Vagina (tissue), 2 donors: ENCODE measurements at places on chromosomes 2 and 18. TPM values are rescaled to one million over a fixed set of nuclear protein-coding genes. Genes with fewer than 3 reads are reported as not detected.

DNA sequence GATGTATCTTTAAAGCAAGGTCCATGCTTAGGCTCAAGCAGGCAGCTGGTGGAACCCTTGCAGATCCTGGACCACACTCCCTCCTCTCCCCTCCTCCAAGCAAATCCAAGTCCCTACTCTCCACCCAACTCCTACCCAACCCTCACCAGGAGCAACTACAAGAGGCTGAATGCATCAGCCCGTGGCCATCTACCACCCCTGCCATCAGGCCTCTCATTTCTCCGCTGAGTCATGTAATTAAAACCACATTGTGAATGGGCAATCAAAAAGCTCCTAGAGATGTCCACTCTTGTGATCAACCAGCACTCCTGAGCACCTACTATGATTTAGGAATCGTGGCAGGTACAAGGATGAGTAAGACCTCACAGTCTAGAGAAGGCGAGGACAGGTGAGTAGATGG is 142.2 kb upstream of the CAPN13 start:
- H3K36me3 ChIP-seq, result no peaks in the 10 kb centered on the region
- DNase-seq, result no peak
- no peak overlapping the region for H3K27ac ChIP-seq
- no peaks in the 10 kb centered on the region for H3K27me3 ChIP-seq
- no peaks in the 10 kb centered on the region for H3K4me1 ChIP-seq
- H3K4me3 ChIP-seq, result no peak overlapping the region

GRCh38 chr18:60601249-60601648 is 228.7 kb upstream of the MC4R start:
- no peaks in the 10 kb centered on the region for H3K4me1 ChIP-seq
- H3K36me3 ChIP-seq, result no peaks in the 10 kb centered on the region
- no peaks in the 10 kb centered on the region for H3K27me3 ChIP-seq

DNA sequence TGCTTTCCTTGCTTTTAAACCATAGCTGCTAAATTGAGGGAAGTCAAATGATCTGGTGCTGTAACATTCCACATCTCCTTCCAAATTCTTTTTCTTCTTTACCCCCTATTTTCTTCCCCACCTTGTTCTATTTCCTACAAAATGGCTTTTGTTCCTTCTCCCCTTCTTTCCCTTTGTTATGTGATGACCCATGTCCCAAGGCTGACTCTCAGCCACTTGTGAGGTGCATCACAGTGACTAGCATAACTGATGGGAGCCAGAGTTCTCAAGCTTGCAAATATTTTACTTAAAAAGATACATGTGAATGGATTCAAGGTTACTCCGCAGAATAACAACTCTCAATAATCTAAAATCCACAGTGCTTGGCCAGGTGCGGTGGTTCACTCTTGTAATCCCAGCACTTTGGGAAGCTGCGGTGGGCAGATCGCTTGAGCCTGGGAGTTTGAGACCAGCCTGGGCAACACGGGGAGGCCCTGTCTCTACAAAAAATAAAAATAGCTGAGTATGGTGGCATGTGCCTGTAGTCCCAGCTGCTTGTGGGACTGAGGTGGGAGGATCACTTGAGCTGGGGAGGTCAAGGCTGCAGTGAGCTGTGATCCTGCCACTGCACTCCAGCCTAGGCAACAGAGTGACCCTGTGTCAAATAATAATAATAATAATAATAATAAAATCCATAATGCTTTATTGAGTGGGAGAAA is 100.1 kb upstream of the CERS6 start:
- no peaks in the 10 kb centered on the region for H3K27me3 ChIP-seq
- no peaks in the 10 kb centered on the region for H3K4me1 ChIP-seq
- no peaks in the 10 kb centered on the region for H3K36me3 ChIP-seq
- no peak overlapping the region for H3K27ac ChIP-seq
- DNase-seq, result no peak
- no peak overlapping the region for H3K4me3 ChIP-seq

Gene ATIC
- 75.6 TPM for total RNA-seq

DNA sequence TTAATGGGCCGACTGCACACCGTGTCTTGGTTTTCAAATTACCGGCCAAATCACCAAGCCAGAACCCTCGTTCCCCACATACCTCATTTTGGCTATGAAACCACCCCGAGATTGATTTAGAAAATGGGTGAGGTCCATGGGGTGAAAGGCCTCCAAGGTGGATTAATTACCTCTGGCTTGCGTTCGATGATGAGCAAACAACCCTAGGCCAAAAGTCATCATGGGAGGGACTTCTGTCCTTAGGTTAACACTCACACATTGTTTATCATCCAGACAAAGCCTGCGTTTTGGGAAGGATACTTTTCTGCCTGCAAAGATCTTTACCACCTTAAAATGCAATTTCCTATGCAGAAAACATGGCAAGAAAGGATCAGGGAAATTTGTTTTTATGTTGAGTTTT is 48.5 kb downstream of the GALR1 start:
- H3K27ac ChIP-seq, result no peak overlapping the region
- no peaks in the 10 kb centered on the region for H3K27me3 ChIP-seq
- DNase-seq, result no peak

Gene DHRS9
- total RNA-seq, result not detected

DNA sequence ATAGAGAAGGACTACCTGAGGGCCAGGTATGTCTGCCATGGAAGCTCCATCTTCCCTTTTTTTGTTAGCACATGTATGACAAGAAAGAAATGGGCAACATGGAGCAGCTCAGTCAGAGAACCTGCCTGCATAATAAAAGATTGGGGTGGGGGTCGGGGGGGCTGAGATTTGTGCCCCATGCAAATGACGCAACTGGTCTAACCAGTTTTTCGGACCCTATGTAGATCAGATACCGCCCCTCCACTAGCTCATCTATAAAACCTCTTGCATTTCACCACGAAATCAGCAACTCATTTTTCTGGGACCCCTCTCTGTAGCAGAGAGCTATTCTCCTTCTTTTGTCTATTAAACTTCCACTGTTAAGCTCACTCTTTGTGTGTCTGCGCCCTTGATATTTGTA is 657.2 kb downstream of the ERBB4 start:
- no peak for DNase-seq
- no peaks in the 10 kb centered on the region for H3K4me1 ChIP-seq
- no peak overlapping the region for H3K4me3 ChIP-seq
- no peaks in the 10 kb centered on the region for H3K27me3 ChIP-seq
- no peak overlapping the region for H3K27ac ChIP-seq

- H3K27me3 ChIP-seq, result no peaks in the 10 kb centered on the region
- no peaks in the 10 kb centered on the region for H3K36me3 ChIP-seq
- no peak overlapping the region for H3K4me3 ChIP-seq
These were observed 20.2 kb downstream of the TNP1 start for GRCh38 chr2:216839688-216840087.

Gene ANKRD30B
- not detected for total RNA-seq

DNA sequence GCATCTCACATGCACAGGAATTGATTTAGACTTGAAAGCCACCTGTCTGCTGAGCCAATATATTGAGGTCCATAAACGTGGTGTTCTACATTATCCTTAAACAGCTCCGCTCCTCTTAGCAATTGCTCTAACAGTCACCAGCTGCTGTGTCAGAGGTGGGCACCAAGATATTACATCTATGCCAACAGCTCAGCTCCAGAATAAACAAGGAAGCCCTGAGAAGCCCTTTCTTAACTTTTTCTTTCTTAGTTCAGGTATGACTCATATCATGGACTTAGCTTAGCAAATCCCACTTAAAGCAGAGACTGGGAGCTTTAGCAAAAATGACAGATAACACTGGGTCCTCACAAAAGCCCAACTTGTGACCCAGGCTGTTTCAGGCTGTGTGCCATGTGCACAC is 436.6 kb downstream of the IRS1 start:
- no peaks in the 10 kb centered on the region for H3K36me3 ChIP-seq
- DNase-seq, result no peak
- no peak overlapping the region for H3K27ac ChIP-seq

Gene ADGRF3
- 0.49 TPM for total RNA-seq

DNA sequence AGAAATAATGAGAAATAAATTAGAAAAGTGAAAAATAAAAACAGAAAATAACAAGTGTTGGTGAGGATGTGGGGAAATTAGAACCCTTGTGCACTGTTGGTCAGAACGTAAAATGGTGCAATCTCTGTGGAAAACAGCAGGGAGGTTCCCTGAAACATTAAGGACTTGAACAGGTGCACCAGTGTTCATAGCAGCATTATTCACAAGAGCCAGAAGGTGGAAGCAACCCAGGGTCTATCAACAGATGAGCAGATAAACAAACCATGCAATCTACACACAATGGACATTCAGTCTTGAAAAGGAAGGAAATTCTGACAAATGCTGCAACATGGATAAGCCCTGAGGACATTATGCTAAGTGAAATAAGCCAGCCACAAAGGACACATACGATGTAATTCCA is 58.2 kb upstream of the TFCP2L1 start:
- H3K4me3 ChIP-seq, result no peak overlapping the region
- no peak for DNase-seq
- H3K36me3 ChIP-seq, result no peaks in the 10 kb centered on the region
- H3K27me3 ChIP-seq, result no peaks in the 10 kb centered on the region
- no peaks in the 10 kb centered on the region for H3K4me1 ChIP-seq

DNA sequence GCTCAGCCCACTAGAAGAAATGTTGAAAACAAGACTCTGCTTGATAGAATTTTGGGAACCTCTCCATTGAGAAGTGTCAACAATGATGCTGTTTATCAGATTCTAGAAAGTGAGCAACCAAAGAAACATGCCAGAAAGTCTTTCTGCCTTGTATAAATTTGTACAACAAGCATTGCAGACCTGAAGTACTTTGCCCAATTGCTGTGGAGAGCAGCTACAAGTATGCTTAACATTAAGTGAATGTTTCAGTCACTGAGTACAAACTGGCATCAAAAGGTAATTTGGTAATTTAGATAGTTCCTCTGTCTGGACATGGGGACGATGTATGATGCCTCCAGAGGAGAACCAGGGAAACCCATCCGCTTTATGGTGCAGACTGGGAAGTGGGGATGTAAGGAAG is 33.4 kb upstream of the SKA1 start:
- no peak overlapping the region for H3K27ac ChIP-seq
- H3K4me3 ChIP-seq, result no peak overlapping the region
- H3K4me1 ChIP-seq, result no peaks in the 10 kb centered on the region
- H3K36me3 ChIP-seq, result no peaks in the 10 kb centered on the region
- DNase-seq, result no peak
- H3K27me3 ChIP-seq, result no peaks in the 10 kb centered on the region

Gene ZNF892
- total RNA-seq, result 2.7 TPM

Gene UGT1A5
- total RNA-seq, result 1.2 TPM

Gene DNAH7
- total RNA-seq, result 0.49 TPM

GRCh38 chr2:104945866-104946265 is 92.0 kb downstream of the POU3F3 start:
- no peak overlapping the region for H3K27ac ChIP-seq
- H3K36me3 ChIP-seq, result no peaks in the 10 kb centered on the region
- DNase-seq, result no peak

DNA sequence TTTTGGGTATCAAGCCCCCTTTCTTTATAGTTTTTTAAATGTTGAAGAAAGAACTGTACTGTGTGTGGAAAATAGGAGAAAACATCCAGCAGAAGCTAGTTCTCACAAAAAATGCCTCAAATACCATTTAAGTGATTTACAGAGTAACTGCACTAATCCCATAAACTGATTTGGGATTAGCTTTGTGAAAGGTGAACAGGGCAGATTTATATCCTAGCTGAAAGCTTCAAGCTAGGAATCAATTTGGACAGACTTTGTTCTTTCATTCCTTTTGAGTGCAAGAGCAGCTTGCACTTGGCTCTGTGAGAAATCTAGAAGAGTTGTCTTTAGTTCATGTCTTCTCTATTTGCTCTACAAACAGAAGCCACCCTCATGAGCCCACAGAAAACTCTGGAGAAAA is 183.9 kb upstream of the VRK2 start:
- no peaks in the 10 kb centered on the region for H3K4me1 ChIP-seq
- H3K27me3 ChIP-seq, result no peaks in the 10 kb centered on the region
- H3K27ac ChIP-seq, result no peak overlapping the region
- no peak for DNase-seq

Gene ESPNL
- total RNA-seq, result 0.74 TPM

Gene SLC9A4
- not detected for total RNA-seq

- H3K27ac ChIP-seq, result peak overlapping the region; percentile 76
- DNase-seq, result no peak
- H3K4me3 ChIP-seq, result peak overlapping the region; percentile 76
- no peaks in the 10 kb centered on the region for H3K27me3 ChIP-seq
- peaks cover 30% of the 10 kb centered on the region for H3K4me1 ChIP-seq
- no peaks in the 10 kb centered on the region for H3K36me3 ChIP-seq
These were observed 447 bp downstream of the RETSAT start for GRCh38 chr2:85353876-85354285.

- no peak overlapping the region for H3K27ac ChIP-seq
- no peak overlapping the region for H3K4me3 ChIP-seq
- no peaks in the 10 kb centered on the region for H3K27me3 ChIP-seq
- no peak for DNase-seq
- no peaks in the 10 kb centered on the region for H3K36me3 ChIP-seq
- no peaks in the 10 kb centered on the region for H3K4me1 ChIP-seq
These were observed 2.4 kb downstream of the SCG2 start for GRCh38 chr2:223599640-223600380.

GRCh38 chr2:65565681-65566080 is 133.3 kb upstream of the SPRED2 start:
- peaks cover 12% of the 10 kb centered on the region for H3K4me1 ChIP-seq
- no peak overlapping the region for H3K4me3 ChIP-seq
- H3K36me3 ChIP-seq, result no peaks in the 10 kb centered on the region
- no peak for DNase-seq
- no peaks in the 10 kb centered on the region for H3K27me3 ChIP-seq
- peak overlapping the region; percentile 16 for H3K27ac ChIP-seq

Gene FBXO15
- not detected for total RNA-seq
